ENCODE measurements at places on chromosomes 4 and X. TPM values are rescaled to one million over a fixed set of nuclear protein-coding genes. Genes with fewer than 3 reads are reported as not detected.

DNA sequence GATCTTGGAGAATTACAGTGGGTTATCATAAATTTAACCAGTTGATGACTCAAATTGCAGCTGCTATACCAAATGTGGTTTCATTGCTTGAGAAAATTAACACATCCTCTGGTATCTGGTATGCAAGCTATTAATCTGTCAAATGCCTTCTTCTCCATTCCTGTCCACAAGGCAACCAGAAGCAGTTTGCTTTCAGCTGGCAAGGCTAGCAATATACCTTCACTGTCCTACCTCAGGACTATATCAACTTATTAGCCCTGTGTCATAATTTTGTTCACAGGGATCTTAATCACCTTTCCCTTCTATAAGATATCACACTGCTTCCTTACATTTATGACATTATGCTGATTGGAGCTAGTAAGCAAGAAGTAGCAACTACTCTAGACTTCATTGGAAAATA is 110.0 kb upstream of the GPC3 start:
- DNase-seq = no peak

DNA sequence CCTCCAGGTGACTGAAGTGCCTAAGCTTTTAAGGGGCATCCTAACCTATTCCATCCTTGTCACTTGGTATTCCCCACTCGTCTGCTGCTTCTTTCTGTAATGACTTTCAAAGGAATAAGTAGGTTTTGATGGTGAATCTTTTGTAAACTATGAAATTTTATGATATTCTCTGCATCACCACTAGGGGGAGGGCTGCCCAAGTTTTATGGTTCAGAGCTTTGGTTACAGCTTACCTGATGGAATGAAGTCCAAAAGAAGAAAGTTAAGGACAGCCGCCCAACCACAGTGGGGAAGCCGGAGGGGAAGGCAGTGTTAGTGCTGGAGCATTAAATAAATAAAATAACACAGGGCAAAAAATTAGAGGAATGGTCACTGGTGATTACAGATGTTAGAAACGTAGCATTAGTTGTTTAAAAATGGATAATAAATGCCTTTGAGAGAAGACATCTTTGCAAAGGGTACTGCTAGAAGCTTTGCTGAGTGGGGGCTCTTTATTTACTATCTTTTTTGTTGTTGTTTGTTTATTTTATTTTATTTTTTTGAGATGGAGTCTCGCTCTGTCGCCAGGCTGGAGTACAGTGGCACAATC is 204.9 kb downstream of the GBA3 start:
- peak; percentile 14 for DNase-seq

GRCh38 chrX:1824855-1825254 is 210.0 kb downstream of the ASMT start:
- DNase-seq = no peak

GRCh38 chrX:22365460-22365859 is 92.7 kb downstream of the CBLL2 start:
- peak; percentile 95 for DNase-seq

DNA sequence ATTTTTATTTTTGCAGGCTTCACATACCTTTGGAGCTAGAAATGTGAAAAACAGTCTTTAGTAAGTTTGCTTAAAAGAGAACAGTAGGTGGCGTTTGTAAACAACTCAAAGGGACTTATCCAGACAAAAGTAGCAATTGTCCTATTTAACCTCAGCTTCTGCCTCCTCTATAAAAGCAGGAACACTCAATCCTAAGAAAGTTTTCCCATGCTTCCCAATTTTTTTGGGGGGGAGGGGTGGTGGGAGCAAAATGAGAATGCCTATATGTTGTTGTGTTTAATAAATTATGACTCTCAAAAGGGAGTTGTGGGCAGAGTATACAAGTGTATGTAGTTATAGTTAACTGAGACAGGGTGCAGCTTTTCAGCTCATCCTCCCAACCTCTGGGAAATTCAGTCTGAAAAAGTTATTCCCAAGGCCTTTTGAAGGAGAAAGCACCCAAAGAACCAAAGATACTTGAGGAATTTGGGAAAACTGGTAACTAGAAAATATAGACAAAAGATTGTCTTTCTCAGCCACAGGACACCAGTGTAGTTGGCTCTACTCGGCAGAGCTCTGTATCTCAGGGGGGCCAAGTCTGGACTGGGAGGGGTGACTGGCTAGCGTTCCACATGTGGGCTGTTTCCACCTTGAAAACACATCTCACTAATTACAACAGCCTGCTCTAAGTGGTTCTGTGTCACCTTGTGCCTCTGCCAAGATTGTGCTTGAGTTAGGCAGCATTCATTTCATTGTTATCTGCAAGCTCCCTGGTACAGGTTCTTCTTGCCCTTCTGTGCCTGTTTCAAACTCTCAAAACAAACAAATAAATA is 2.8 kb downstream of the SFRP2 start:
- peak; percentile 18 for DNase-seq

- DNase-seq = peak; percentile 70
These were observed 1.7 kb downstream of the PPP2R2C start for GRCh38 chr4:6470502-6471306.

DNA sequence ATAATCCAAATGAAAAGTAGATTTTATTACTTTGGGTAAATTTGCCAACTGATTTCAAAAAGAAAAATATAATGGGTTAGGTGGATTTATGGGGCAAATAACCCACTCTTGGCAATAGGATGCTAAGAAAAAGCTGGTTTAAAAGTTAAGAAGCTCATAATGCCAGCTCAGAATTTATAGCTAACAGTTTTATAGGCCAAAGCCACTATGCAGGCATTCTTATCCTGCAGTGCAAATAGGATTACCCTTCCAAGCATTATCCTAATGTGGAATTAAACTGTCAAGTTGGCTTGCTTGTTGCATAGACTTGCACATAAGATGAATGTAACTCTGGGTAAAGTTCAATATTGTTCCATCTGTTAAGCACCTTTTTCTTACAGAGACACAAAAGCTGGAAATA is 703.0 kb downstream of the PCDH18 start:
- DNase-seq = no peak

Gene ATP7A
- total RNA-seq = 3.1 TPM

Gene MSL3
- 27.2 TPM for total RNA-seq

Gene GK2
- not detected for total RNA-seq
